ENCODE measurements at places on chromosomes 4 and X. TPM values are rescaled to one million over a fixed set of nuclear protein-coding genes. Genes with fewer than 3 reads are reported as not detected.

DNA sequence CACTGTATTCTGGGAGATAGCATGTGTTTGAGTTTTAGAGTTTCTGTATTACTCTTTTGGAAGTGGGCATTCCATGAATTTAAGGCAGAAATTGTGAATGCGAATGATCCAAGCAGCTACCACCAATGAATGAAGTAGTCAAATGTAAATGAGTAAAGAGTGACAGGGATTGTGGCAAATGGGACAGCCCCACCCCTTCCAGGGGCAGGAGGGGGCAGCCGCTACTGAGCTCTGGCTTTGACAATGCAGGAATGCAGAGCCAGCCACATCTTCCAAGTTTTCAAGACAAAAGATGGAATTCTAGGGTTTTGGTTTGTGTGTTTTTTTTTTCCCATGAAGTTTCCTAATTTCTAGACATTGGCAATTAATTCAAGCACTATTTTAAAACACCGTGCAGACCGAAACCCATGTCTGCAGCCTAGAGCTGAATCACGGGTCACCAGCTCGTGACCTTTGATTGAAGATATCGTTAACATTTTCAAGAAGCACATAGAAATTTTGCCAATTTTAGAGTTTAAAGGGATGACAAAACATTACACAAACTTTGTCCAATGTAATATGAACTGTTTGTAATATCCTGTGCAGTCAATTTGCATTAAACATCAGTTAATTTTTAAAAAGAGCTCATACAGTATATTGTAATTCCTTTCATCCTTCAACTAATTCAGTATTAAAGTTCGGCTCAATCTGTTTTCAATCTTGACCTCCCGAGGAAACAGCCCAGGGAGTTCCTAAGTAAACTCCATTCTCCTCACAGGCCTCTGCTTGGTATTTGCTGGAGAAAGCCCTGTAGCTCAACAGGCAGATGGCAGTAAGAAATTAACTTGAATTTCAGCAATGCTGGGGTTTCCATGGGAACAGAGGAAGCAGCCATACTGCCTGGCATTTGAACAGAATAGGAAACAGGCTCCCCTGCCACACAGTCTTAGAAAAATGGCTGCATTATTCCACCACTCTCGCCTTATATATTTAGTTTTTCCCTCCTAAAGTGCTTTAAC lies 83.4 kb downstream of the UCHL1 start:
- no peaks in the 10 kb centered on the region for H3K36me3 ChIP-seq
- H3K27ac ChIP-seq = no peak overlapping the region
- no peaks in the 10 kb centered on the region for H3K27me3 ChIP-seq
- DNase-seq = no peak
- no peaks in the 10 kb centered on the region for H3K4me1 ChIP-seq
- no peak overlapping the region for H3K4me3 ChIP-seq

DNA sequence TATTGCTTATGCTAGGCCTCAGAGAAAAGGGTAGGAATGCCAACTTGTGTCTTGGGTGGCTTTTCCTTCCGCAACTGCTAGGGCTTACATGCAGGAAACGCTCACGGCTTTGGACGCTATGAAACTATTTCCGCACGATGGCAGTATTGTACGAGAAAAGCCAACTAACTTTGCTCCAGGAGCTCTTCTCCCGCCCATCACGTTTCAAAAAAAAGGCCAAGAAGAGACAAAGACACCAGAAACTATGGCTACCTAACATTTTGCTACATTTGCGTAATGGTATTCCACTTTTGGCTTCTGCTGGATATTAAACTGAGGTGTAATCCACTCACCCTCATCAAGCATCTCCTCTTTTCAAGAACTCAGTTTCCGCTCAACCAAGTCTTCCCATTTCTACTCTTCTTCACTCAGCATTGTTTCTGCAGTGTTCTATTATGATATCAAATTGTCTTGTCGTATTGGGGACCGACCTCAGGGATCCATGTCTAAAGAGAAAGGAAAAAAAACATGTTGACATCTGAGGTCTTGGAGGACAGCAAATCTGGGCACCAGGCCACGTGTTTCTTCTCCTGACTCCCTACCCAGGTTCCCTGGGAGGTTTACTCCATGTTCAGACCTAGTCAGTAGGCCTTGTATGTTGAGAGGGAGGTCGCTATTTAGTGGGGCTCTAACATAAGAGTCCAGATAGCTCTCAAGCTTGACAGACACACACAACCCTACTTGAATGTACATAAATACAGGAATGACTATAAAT lies 239.4 kb upstream of the STK26 start:
- no peak for DNase-seq
- no peaks in the 10 kb centered on the region for H3K27me3 ChIP-seq
- no peaks in the 10 kb centered on the region for H3K36me3 ChIP-seq
- peak overlapping the region; percentile 62 for H3K4me3 ChIP-seq
- no peaks in the 10 kb centered on the region for H3K4me1 ChIP-seq

- H3K36me3 ChIP-seq = peaks cover 10% of the 10 kb centered on the region
- no peaks in the 10 kb centered on the region for H3K27me3 ChIP-seq
- H3K4me1 ChIP-seq = peaks cover 42% of the 10 kb centered on the region
- DNase-seq = no peak
- H3K27ac ChIP-seq = peak overlapping the region; percentile 87
Measured at GRCh38 chr4:67700116-67700737, 728 bp downstream of the UBA6 start.

DNA sequence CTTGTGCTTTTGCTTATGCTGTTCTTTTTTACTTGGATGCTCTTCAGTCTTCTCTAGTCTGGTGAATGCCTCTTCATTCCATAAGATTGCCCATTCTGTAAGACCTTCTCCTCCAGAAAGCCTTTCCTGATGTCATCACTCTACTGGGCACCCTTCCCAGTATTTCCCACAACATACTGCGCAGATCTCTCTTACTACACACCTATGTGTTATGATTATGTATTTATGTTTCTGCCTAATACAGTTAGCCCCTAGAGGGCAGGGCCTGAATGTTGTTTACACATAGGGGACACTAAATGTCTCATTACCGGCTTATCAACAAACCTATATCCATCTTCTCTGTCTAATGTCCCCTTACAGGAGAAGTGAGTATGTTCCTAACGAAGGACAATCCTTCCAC lies 21.1 kb downstream of the AIFM1 start:
- no peak for DNase-seq
- H3K27me3 ChIP-seq = no peaks in the 10 kb centered on the region
- H3K36me3 ChIP-seq = peaks cover 78% of the 10 kb centered on the region
- H3K27ac ChIP-seq = no peak overlapping the region
- H3K4me3 ChIP-seq = no peak overlapping the region
- no peaks in the 10 kb centered on the region for H3K4me1 ChIP-seq

GRCh38 chrX:125436855-125437254 lies 117.2 kb downstream of the TEX13C start:
- no peaks in the 10 kb centered on the region for H3K4me1 ChIP-seq
- no peak overlapping the region for H3K27ac ChIP-seq
- H3K36me3 ChIP-seq = no peaks in the 10 kb centered on the region
- no peak for DNase-seq

The YY2 gene
- polyA plus RNA-seq = 0.28 TPM

The PDGFRA gene
- 18.4 TPM for polyA plus RNA-seq

All from spleen (tissue), 13 donors.